Esophagus mucosa (tissue), 1 donor: ENCODE measurements at places on chromosomes 6 and 20. TPM values are rescaled to one million over a fixed set of nuclear protein-coding genes. Genes with fewer than 3 reads are reported as not detected.

The COL9A1 gene
- not detected for total RNA-seq

The WFDC5 gene
- total RNA-seq = 4.3 TPM

The NKX2-2 gene
- total RNA-seq = not detected

DNA sequence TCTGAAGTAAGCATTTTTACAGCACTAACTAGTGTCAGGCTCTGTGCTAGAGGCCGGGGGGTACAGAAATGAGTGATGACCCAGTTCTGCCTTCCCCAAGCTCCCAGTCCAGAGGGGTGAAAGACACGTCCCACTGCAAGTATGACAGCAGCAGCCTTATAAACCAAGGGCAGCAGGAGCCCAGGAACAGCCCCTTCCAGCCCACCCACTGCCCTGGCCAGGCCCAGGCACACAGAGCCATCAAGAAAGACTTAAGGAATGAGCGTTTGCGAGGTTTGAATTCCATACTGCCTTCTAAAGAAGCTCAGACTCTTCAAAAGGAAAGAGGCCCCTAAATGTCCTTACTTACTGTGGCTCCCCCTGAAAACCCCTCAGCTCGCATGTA is 10.0 kb downstream of the TRERF1 start:
- ATAC-seq = no peak

GRCh38 chr6:74070091-74070490 is 374.1 kb downstream of the CD109 start:
- ATAC-seq = no peak

- peak; percentile 84 for ATAC-seq
Measured at GRCh38 chr20:1830240-1830639, 65.0 kb upstream of the SIRPA start.
